ENCODE measurements at places on chromosomes 13 and 19. TPM values are rescaled to one million over a fixed set of nuclear protein-coding genes. Genes with fewer than 3 reads are reported as not detected.

GRCh38 chr19:6099599-6099998, 10.7 kb downstream of the RFX2 start:
- no peak for DNase-seq

GRCh38 chr19:46746281-46747057, at the start of gene STRN4:
Gene STRN4 (minus strand): TSS chr19:46746450. CDS start chr19:46746430, 20 bp downstream.
- DNase-seq = peak; percentile 77

The KL gene
- total RNA-seq = 2.1 TPM

GRCh38 chr19:16185768-16186123, 536 bp downstream of the FAM32A start:
- DNase-seq = peak; percentile 55
